HL-60 (cell line): ENCODE measurements at places on chromosomes 1 and 21.

DNA sequence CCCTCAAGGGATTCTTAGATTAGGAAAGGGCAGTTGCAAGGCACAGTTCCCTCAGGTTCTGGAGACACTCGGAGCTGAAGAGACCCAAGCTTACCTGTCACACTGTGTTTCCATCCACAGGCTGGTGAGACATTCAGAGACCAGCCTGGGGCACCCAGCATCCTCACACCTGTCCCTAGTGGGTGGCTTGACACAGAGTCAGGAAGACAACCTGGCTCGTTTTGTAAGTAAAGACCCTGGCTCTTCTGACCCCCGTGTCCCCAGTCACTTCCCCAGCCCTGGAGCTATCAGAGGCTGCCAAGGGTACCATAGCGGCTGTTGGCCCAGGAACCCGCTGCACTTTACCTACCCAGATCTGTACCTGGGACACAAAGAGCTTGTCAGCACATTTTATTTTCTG lies 409.8 kb downstream of the MATN1 start:
- DNase-seq, result no peak

DNA sequence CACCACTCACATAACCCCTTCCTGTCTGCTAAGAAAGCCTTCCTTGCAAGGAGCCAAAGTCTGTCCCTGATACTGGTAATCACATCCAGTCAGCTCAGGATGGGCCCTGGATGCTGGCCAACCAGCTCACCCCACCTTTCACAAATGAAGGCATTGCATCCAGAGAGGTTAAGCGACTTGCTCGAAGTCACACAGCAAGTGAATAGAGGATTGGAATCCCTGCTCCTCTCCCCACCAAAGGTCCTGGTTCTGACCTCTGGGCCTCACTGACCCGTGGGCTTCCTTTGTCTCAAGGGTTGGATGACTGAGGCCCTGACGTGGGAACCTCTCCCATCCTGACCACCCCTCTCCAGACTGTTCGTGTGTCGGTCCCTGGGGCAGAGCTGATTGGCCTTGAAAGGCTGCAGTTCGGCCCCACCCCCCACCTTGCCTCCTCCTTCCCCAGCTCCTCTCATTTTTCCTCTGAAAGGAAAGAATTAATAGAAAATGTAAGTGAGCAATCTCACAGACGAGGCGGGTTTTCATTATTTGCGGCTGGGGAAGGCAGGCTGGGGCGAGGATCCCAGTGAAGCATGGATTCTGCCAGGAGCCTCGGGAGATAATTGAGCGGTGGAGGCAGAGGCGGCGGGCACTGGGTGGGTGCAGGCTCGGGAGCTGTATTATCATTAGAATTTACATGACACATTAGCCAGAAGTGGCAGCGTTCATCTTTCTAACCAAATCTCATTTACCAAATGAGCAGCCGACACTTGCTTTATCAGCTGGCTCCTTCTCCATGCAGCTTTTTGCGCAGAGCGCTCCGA lies 101.5 kb upstream of the CSF3R start:
- DNase-seq, result no peak

DNA sequence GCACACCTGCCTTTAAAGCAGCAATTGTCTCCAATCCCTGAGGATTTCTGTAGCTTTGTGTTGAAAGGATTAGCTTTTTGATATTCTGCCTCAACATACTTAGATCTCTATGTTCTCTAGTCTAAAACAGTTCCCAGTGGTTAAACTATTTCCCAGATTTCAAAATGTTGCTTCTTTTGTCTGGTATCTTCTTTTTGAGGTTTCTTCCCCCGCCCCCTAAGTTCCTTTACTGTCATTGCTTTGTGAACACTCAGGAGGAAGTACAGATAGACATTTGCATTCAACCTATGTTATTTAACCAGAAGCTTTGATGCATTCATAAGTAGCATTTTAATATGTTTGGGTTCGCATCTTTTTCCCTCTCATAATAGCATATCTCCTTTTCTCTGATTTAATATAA lies 33.5 kb downstream of the CYYR1 start:
- no peak for DNase-seq

DNA sequence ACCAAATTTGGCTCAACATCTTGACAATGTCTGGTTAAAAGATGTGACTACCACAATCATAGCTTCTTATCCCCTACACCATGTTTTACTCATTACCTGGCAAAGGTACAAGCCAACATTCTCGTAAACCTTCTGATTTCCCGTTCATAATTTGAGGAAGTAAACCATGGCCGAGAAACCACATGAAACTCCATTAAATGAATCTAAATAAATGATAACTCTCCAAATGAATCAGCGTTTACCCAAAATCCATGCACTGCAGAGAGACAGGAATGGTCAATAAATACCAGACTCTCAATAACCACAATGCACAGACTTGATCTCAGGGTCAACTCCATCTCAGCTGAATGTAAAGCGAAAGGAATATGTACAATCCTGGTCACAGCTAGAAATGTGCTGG lies 125.2 kb downstream of the TYW3 start:
- DNase-seq, result no peak

GRCh38 chr1:2290595-2291510 lies 62.7 kb downstream of the SKI start:
- peak; percentile 97 for DNase-seq

DNA sequence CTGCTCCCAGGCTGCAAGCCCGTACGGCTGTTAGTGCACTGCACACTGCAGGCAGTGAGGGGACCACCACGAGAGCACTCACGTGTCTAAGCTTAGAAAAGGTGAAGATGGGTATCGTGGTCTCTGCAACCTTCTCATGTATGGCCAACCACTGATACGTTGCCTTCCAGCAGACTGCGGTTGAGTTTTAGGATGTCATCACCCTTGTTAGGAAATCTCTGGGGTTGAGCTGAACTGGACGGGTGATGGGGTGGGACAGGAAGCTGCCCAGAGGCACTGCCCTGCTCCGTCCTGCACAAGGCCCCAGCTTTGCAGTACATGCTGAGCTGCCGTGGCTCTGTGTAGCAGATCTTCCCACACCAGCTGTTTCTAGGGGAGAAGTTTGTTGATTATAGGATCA lies 43.3 kb downstream of the FAAP20 start:
- peak; percentile 99 for DNase-seq

- no peak for DNase-seq
Observed at GRCh38 chr21:34574601-34575529, 40.0 kb downstream of the RCAN1 start.

DNA sequence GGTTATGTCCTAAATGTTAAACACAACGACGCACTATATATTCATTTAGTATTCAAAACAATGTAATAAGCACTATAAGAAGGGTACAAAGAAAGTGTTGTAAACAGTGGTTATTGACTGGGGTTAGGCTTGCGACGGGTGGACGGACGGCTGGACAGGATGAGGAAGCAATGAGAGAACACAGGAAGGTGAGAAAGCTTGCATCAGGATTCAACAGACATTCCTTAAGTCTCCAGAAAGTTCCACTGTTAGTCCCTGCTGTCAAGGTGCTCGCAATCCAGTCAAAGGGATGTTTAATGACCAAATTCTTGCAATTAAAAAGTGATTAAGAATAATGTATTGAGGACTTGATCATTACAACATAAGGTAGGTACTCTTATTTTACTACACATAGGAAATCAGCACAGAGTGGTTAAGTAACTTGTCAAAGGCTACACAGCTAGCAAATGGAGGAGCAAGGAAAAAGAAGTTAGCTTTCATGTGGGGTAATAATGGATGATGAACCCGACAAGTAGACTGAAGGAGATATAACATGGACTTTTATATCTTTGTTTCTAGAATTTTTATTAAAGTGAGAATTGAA lies 994 bp upstream of the ACBD6 start:
- DNase-seq, result peak; percentile 64

GRCh38 chr1:3657096-3657475 lies 4.8 kb downstream of the TP73 start:
- DNase-seq, result no peak

- DNase-seq, result no peak
Observed at GRCh38 chr1:24416666-24417391, 1.2 kb downstream of the NIPAL3 start.

- DNase-seq, result no peak
Observed at GRCh38 chr1:94126651-94127050, 5.7 kb upstream of the ABCA4 start.

GRCh38 chr1:243850202-243850451 lies at the start of gene AKT3:
TSS of gene AKT3 (minus strand) at chr1:243850243. CDS start at chr1:243843170, 7,073 bp downstream.
- DNase-seq, result peak; percentile 1

DNA sequence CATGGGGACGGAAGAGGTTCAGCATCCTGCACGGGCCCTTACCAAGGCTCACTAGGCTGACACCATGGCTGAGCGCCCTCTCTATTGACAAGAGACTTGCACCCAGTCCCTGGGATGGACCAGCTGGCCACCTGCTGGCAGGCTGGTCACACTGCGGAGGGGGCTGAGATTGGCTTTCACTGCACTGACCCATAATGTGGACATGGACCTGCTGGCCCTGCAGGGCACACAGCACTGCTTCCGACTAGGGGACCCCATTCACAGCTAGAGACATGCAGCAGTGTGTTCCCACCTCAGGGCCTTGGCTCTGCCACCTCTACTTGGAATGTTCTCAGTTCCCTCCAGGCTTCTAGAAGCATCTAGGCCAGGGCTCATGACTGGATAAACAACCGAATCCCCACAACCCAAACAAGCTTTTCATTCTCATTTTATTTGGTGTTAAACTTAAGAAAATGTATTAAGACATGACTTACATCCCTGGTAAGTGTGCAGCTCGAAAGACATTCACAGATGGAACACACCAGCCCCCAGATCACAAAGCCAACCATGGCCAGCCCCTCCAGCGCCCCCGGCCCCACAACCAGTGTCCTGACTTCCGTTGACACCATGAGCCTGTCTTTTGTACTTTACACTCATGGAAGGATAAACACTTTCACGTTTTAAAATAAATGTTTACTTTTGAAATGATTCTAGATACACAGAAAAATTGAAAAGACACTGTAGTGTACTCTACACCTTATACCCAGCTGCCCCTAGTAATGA lies 9.3 kb upstream of the SRARP start:
- peak; percentile 21 for DNase-seq

GRCh38 chr1:206676499-206676898 lies 8.2 kb upstream of the MAPKAPK2 start:
- DNase-seq, result no peak

DNA sequence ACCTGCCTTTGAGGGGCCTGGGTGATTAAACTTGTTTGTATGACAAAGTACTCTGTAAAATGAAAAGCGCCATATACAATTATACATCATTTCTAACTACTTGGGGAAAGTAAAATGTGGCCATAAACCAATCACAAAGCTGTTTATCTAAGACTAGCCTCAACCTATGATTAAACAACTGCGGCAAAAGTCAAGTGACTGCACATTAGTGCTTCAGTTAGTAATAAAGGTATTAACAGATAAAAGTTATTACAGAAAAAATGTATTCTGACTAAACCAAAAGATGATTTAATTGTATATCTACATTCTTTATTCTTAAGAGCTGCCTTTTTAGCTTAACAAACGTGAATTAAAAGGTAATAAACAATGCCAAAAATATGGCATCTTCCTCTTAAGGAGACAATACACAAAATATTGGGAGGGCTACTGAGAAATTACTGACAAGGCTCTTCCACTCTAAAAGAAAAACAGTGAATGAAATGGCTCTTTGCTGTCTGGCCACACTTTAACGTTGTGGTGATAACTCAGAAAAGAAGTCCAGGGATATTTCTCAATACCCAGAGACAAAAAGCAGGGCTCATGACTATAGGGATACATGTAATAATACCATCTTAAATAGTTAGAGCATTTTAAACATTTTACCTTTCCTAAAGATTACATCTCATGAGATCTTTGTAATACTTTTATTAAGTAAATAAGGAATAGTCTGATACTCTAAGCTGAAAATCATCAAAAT lies 8.6 kb downstream of the ARHGAP29 start:
- no peak for DNase-seq

- no peak for DNase-seq
Observed at GRCh38 chr1:242197907-242198820, 199.3 kb upstream of the MAP1LC3C start.
